Testis (tissue), 5 donors: ENCODE measurements at places on chromosomes 6 and 20. TPM values are rescaled to one million over a fixed set of nuclear protein-coding genes. Genes with fewer than 3 reads are reported as not detected.

Gene GABRR2
- 0.79 TPM for polyA plus RNA-seq

DNA sequence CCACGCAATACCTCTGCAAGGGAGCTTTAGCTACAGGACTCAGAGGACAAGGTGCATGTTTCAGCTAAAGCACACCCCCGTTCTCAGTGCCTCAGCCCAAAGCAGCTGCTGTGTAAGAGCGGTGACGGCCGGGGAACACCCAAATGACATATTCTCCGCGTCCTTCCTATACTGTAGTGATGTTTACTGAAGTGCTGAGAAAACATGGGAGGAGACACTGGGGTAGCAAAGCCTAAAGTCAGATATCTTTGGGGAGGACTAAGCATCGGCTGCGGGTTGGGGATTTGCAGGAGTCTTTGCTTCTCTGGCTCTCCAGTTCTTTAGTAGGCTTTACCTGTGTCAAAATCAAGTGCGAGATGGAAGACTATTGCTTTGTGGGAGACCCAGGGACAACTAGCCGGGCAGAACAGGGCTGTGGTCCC, 1.7 kb downstream of the SLC22A23 start:
- no peak overlapping the region for H3K27ac ChIP-seq
- H3K36me3 ChIP-seq = no peaks in the 10 kb centered on the region
- DNase-seq = no peak
- no peaks in the 10 kb centered on the region for H3K27me3 ChIP-seq

DNA sequence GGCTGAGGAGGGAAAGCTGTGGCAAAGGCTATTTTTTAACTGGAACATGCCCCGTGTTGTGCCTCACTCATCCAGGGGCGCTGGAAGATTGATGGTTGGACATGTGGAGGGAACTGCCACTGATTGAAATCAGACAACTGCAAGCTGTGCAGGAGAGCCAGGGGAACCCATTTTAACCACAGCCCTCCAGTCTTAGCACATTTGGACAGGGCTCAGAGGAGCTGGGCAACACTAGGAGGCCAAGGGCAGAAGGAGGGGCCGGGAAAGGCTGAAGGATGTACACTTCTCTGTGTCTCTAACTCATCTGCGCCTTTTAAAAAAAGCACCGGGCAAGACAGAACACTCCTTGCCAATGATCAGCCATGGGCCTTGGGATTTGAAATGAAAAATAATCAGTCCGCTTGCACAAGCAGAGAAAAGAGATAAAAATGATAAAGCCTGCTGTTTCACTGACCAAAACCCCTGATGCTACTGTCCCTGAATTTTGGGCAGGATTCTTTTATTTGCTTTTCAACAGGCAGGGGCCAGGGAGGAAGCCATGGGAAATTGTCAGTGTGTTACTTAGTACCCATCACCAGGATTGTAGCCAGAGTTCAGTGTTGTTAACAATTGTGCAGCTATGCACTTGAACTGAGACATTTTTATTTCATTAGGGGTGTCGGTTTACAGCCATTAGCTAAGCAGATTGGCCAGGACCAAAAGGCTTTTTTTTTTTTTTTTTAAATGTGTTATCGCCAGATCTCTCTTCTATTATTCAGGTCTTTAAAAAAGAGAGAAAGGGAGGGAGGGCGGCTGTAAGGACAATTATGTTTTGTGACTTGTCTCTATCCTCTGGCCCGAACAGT, 109.3 kb upstream of the EYA4 start:
- no peak for DNase-seq
- H3K27ac ChIP-seq = no peak overlapping the region
- no peaks in the 10 kb centered on the region for H3K36me3 ChIP-seq

- H3K4me1 ChIP-seq = no peaks in the 10 kb centered on the region
- no peak overlapping the region for H3K4me3 ChIP-seq
- no peak overlapping the region for H3K27ac ChIP-seq
- DNase-seq = no peak
- no peaks in the 10 kb centered on the region for H3K27me3 ChIP-seq
Measured at GRCh38 chr6:165439928-165440554, 130.6 kb upstream of the C6orf118 start.

- no peak overlapping the region for H3K27ac ChIP-seq
- H3K27me3 ChIP-seq = no peaks in the 10 kb centered on the region
- no peaks in the 10 kb centered on the region for H3K4me1 ChIP-seq
- no peak overlapping the region for H3K4me3 ChIP-seq
- no peak for DNase-seq
Measured at GRCh38 chr20:6909608-6910007, 142.1 kb downstream of the BMP2 start.
